ENCODE measurements at places on chromosomes 5 and 9.

DNA sequence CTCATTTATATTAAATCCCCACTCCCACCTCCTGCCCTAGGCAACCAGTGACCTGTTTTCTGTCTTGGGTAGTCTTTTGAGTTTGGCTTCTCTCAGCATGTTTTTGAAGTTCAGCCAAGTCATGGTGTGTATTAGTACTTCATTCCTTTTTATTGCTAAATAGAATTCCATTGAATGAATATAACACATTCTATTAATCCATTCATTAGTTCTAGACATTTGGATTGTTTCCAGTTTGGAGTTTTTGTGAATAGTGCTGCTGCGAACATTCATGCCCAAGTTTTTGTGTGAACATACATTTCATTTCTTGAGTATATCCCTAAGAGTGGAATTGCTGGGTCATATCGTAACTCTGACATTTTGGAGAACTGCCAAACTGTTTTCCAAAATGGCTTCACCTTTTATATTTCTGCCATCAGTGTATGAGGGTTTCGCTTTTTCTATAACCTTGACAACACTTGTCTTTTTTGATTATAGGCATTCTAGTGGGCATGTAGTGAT lies 2.7 kb downstream of the ZNF346 start:
- no peak for DNase-seq

DNA sequence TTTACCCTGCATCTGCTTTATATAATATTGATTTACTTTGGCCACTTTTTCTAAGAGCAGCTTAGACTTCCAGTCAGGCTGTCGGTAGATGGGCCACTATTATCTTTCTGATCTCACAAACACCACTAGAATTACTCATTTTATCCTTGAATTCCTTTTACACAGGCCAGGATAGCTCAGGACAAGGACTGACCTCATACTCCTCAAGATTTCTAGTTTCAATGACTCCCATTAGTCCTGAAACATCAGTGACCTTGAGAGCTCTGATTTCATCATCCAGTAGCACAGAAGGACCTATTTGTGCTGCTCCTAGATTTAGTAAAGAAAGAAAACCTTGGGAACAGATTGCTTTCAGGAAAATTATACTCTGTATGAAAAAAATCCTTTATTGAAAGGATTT lies 727.9 kb upstream of the PTPRD start:
- no peak for DNase-seq

- DNase-seq = no peak
Measured at GRCh38 chr9:35306283-35306682, 144.5 kb downstream of the UNC13B start.

DNA sequence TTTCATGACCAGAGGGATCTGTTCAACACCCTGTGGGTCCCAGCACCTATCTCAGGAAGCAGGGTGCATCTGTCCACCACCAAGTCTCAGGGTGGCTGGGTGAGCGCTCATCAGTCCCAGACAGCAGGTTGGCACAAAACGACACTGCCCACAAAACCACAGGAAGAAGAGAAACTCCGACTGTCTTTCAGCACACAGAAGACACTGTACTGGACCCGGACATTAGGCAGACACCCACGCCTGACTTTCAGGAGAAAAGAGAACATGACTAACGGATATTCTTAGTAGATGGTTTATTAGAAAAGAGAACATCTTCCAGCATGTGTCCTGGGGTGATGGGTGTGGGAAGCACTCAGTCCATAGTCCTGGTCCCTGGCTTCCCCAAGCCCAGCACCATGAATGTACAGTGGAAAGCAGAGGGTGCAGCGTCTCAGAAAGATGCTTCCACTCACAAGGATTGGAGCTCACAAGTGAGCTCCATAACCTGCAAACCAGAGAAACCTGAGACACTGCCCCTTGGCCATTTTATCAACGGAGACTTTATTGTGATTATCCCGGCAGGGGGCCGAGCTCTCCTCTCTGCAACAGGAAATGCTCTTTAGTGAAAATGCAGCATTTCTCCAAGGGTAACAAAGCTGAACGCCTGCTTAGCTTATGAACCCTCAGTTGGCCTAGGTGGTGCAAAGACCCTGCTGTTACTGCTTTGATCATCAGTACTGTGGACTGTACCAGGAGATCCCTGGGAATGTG lies 35.8 kb upstream of the LCP2 start:
- DNase-seq = no peak

- DNase-seq = no peak
Measured at GRCh38 chr9:128995791-128996190, 32.3 kb downstream of the SH3GLB2 start.

- DNase-seq = no peak
Measured at GRCh38 chr9:100307080-100307479, 45.7 kb downstream of the TEX10 start.

GRCh38 chr9:82367016-82367415 lies 378.4 kb downstream of the SPATA31D1 start:
- no peak for DNase-seq

DNA sequence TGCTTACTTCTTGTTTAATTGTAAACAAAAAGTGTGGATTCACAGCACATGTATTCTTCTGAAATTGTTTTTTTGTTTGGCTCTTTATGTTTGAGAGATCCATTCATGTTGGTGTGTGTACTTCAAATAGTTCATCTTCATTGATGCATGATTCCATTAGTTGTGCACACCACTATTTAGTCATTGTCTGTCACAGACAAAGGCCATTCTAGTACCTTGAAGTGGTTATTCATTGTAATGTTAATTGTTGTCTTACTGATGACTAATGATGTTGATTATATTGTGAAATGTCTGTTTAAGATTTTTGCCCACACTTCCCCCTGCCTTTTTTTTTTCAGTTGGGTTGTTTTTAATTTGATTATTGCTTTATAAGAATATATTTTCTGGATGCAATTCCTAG lies 391.3 kb downstream of the DIRAS2 start:
- no peak for DNase-seq

DNA sequence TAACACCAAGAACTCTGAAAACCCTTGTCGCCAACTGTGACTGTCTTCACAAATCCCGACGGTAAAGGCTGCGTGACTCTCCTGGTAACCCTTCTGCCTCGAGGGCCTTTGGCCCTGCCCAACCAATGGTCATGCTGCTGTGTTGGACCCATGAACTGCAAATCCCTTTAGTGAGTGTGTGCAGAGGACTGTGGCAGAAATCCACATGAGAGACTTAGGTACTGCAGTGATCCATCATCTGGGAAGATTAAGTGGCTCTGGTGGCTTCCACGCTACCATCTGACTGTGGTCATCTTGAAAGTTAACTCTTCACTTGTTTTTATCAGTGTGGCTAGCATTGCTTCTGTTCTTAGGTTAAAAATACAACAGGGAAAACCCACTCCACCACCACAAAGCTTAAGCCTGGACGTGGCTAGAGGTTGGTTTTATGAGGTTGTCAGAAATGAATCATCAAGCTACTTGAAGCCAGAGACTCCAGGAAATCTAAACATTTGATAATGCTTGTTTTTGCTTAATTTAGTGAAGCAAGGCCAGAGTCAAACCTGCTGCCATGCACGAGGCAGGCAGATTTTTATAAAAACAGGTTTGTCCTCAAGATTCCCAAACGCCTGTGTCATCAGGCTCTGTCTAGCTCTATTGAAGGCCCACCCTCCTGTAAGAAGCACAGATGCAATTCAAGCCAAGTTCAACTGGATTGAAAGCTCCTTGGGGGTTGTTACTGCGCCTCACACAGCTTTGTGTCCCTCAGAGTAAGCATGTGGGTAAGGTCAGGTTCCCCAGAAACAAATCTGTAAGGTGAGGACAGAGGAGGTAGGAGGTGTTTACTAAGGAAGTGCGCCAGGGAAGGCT lies 52.7 kb upstream of the ERCC6L2 start:
- no peak for DNase-seq

DNA sequence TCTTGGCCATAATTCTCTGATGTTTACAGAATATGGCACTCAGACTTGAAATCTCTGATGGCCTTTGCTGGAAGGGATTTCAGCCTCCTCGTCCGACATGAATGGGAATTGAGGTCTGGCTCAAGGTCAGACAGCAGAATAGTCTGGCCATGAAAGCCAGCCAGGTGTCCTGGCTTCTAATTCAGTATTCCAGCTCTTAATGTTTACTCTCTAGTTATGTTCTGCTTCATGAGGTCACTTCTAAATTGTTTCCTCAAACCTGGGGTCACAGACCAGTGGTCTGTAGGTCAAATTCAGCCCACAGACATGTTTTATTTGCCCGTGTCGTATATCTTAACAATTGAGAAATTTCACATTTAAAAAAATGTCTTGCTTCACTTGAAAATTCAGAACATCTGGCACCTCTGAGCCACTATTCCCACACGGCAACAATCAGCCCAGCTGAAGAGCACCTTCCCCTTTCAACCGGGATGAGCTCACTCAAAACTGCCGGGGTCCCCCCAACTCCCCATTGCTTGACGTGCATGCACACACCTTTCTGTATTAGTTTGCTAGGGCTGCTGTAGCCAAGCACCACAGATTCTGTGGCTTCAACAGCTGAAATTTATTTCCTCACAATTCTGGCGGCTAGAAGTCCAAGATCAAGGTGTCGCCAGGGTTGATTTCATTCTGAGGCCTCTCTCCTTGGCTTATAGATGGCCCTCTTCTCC lies 243.5 kb downstream of the ENC1 start:
- DNase-seq = no peak

GRCh38 chr5:133967698-133968203 lies 674 bp downstream of the C5orf15 start:
- DNase-seq = no peak

GRCh38 chr9:5321058-5321457 lies 16.5 kb upstream of the RLN2 start:
- DNase-seq = no peak

- no peak for DNase-seq
Measured at GRCh38 chr9:89891221-89891590, 286.4 kb downstream of the GADD45G start.

- no peak for DNase-seq
Measured at GRCh38 chr9:79221084-79221483, 350.7 kb upstream of the TLE4 start.

DNA sequence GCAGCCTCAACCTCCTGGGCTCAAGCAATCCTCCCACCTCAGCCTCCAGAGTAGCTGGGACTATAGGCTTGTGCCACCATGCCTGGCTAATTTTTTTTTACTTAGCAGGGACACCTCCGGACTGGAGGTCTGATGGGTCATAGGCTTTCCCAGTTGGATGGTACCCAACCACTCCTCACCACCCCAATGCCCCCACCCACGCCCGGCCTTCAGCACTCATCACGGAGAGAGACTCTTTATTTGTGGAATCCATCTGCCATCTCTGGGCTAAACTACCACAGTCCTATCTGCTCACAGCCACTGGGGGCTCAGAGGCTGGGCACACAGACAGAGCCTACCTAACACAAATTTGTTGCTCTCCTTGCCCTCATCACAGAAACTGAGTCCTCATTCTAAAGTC lies 58.3 kb upstream of the STXBP1 start:
- DNase-seq = no peak

- DNase-seq = no peak
Measured at GRCh38 chr5:89478851-89479250, 595.9 kb upstream of the MEF2C start.

GRCh38 chr9:127245637-127246164 lies 18.9 kb upstream of the GARNL3 start:
- DNase-seq = no peak

DNA sequence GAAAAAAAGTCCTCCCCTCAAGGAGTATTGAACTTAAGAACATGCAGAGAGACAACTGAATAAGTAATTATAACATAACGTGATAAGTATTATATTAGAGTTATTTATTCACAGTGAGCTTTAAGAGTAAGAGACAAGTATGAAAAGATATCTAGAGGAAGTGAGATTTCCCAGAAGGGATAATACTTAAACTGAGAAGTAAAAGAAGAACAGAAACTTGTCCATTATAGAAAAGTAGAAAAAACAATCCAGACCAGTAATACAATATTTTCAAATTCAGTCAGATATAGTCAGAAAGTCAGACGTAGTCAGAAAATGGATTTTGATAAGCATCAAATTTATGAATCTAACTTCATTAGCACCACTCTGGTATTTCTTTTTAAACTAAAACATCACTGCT lies 613.0 kb upstream of the CCNG1 start:
- no peak for DNase-seq

- DNase-seq = no peak
Measured at GRCh38 chr5:122870219-122870856, 24.9 kb downstream of the SNX24 start.

GRCh38 chr5:163976696-163977095 lies 471.3 kb downstream of the MAT2B start:
- no peak for DNase-seq

GRCh38 chr9:74963056-74963455 lies 10.3 kb upstream of the C9orf40 start:
- DNase-seq = no peak

DNA sequence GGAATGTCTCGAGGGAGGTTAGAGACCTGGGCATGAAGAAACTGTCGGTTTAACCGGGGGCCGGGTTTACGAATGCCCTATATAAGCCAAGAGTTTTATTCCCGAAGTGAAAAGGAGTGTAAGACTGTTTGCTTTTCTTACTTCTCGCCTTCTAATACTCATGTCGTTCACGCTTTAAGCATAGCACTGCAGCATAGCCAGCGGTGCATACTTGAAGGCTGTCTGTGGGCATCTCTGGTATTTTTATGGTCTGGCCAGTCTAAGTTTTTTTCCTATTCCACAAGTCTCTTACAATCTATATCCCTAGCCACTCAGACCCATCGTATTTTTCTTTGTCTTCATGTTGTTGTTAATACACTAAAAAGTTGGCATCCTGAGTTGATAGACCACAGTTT lies 1.2 kb downstream of the UHRF2 start:
- DNase-seq = no peak

DNA sequence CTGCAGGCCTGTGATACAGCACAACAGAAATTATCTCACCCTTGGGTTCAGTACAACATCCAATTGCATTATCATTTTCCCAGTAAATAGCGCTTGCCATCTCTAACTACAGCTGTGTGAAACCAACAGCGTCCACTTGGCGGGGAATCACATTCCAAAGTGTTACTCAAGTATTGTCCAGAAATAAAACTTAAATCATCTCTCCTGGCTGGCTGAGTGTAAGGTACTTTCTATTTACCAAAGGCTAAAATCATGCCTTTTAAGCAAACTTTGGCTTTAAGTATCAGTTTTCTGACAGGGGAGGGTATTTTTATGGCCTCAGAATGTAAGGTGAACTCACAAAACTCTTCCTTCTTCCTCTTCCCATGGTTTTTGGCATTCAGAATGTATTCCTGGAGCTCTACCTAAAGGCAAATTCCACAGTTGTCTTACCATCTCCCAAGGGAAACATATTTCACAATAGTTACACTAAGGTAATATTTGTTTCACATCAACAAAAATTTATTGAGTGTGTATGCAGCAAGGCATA lies 205.6 kb upstream of the MPDZ start:
- DNase-seq = no peak

DNA sequence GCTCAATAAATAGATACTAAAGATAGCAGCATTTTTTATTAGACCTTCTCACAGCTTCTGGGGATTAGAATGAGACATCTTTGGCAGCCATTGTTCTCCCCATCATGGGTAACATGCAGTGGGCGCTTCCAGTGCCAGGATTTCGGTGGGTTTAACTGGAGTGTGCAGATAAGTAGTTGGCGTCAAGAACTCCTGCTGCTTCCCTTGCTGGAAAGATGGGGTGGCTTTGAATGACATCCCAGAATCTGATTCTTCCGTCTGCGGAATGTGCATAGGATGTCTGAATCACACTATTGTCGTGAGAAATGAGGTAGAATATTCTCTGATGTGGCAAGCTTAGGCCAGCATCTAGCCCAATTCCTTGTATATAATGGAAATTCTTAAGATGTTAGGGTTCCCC lies 7.3 kb downstream of the SFXN1 start:
- no peak for DNase-seq

GRCh38 chr9:6959270-6960000 lies 201.7 kb downstream of the KDM4C start:
- DNase-seq = no peak
